Stimulated activated CD8-positive, alpha-beta memory T cell treated with anti-CD3 and anti-CD28 coated beads, Interleukin-2, amount 100 ng/mL, for 1 hour (primary cell): ENCODE measurements at places on chromosomes 2 and 18.

- no peak for DNase-seq
Measured at GRCh38 chr2:58571181-58571852, 330.2 kb upstream of the FANCL start.

DNA sequence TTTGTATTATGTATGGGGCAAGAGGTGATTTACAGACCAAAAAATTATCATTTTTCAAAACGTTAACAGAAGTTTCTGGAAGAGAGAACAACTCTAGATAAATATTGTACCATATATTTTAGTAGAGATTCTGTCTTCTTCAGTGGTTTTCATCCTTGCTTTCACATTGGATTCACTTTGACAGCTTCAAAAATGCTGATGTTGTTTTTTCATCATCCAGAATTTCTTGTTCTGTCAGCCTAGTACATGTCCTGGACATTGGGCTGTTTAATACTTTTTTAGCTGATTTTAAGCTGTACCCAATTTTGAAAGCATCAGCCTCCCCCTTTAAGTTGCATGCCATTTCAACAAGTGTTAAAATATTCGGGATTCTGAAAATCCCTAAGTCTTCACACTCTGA is 711.3 kb upstream of the LRATD1 start:
- no peak for DNase-seq

- no peak for DNase-seq
Measured at GRCh38 chr2:231535961-231536360, 5.7 kb upstream of the NMUR1 start.

- DNase-seq: no peak
Measured at GRCh38 chr18:57920036-57920435, 116.9 kb upstream of the ATP8B1 start.

- DNase-seq: no peak
Measured at GRCh38 chr2:223043164-223043941, 8.6 kb upstream of the KCNE4 start.

- DNase-seq: no peak
Measured at GRCh38 chr2:36918307-36918706, 48.0 kb downstream of the STRN start.

- DNase-seq: no peak
Measured at GRCh38 chr2:121071034-121071504, 213.9 kb downstream of the TFCP2L1 start.

- no peak for DNase-seq
Measured at GRCh38 chr2:36478999-36479398, 119.0 kb downstream of the FEZ2 start.

DNA sequence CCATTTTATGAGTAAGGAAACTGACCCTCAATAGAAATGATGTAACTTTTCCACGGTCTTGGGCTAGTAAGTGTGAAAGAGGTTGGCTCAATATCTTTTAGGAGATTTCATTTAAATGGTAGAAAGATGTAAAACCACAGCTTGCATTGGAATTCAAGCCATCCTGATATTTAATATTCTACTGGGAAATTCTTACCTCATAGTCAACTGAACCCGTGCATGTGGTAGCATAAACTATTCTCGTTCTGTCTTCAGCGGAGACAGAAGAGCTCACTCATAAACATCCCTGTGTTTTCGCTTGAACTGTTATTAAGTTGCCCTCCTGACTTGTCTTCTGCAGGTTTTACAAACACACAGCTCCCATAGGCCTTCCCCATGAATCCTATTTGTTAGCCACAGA is 8.5 kb upstream of the SPATS2L start:
- no peak for DNase-seq

- no peak for DNase-seq
Measured at GRCh38 chr2:217866457-217866856, 136.3 kb downstream of the TNS1 start.

DNA sequence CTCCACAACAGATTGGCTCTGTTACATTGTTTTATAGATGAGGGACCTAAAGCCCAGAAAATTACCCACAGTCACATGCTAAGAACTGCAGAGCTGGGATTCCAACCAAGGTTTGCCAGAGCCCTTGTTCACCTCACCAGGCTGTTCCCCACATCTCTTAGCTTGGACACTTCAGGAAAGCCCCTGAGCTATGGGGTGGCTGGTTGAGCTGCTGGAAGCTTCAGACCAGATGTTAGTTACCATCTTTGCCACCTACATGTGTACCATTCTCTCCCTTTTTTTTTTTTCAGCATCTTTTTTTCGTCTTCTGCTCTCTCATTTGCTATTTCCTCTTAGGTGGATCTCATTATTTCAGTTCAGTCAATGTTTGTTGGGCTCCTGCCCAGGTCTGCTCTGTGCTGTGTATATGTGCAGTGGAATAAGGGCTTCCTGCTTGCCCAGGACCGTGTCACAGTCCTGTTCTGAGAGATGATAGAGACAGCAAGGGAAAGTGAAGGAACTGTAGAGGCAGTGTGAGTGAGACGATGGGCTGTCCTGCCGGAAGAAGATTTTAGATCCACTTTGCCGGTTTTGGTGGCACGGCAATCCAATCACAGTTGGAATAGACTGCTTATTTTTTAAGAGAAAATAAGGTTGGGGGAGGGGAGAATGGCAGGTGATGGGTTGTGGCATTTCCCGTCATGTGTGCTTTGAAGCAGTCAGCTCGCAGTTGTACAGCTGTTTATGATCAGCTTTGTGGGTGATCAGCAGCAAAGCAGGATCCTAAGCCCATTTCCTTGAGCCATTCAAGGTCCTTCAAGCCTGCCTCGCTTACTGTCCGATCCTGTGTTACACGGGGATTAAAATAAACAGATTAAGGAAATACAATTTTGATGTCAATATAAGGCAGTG is 152.6 kb downstream of the RTN4 start:
- DNase-seq: no peak

DNA sequence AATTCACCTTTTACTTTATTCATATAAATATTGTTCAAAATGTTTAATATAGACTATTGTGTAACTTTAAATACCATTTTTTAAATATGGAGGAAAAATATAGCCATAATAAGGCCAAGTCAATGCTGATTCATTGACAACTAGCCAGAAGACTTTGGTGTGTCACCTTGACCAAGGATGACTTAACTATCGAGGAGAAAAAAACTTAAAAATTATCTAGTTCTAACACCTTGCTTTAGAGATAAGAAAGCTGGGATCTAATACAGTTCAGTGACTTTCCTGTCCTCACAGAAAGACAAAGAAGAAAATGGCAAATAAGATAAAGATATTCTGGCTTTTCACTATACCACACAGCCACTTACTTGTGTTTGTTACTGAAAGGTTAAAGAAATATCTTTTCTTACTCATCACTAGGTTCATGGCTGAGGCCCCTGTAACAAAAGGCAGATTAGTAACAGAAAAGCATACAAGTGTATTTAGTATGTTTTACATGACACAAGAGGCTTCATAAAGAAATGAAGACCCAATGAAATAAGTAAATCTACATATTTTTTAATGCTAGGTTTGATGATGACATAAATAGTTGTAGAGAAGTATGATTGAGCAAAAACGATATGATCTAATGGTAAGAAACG is 65.9 kb upstream of the LRRTM1 start:
- DNase-seq: no peak

- no peak for DNase-seq
Measured at GRCh38 chr18:72652990-72653593, 109.0 kb upstream of the CBLN2 start.

DNA sequence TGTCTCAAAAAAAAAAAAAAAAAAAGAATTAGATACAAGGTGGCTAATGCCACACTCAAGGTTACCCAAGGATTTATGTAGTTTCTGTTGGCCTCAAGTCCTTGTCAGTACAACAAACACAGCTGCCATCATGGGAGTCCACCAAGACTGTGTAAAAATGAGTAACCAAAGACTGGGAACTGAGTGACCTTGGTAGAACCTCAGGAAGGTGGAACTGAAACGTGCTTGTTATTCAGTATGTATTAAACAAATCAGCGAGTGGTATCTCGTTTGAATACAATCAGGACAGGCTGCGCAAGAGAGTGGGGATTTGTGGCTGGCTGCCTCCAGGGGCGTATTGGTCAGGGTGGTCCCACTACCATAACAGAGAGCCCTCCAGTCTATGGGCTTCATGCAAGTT is 1.6 kb upstream of the SFTPB start:
- no peak for DNase-seq

DNA sequence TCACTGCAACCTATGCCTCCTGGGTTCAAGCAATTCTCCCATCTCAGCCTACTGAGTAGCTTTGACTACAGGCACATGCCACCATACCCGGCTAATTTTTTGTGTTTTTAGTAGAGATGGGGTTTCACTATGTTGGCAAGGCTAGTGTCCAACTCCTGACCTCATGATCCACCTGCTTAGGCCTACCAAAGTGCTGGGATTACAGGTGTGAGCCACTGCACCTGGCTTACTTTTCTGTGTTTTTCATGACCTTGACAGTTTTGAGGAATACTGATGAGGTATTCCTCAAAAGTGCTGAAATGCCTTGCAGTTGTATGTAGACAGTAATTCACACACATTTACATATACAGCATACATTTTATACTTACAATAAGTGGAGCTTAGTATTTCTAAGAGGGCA is 126.1 kb downstream of the PHLPP1 start:
- DNase-seq: no peak

DNA sequence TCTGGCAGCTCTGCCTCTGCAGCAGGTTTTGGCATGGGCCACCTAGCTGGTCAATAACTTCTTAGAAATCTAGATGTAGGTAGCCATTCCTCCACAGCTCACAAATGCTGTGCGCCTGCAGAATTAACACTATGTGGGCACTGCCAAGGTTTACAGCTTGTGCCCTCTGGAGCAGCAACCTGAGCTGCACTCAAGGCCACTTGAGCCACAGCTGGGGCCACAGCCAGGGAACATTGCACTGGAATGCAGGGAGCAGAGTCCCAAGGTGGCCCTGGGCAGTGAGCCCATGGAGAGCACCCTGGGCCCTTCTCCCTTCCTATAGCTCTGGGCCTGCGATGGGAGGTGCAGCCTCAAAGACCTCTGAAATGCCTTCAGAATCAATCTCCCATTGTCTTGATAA is 365.3 kb downstream of the SATB2 start:
- no peak for DNase-seq

DNA sequence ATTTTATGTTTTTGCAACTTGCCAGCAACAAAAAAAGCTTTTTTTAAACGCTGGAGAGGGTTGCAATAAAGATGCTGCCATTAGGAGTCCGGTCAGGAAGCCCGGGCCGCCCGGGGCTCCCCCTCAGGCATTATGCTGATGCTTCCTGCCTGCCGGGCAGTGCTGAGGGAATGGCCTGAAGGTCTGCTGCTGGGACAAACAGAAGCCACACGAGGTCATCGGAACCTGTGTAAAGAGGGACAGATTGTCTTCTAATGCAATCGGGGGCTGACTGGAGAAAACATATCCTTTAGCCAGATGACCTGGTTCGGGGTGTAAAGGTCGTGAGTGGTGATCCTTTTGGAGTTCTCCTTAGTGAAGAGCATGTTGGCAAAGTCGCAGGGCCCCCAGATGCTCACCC is 2.3 kb downstream of the IMPA2 start:
- DNase-seq: no peak

GRCh38 chr2:167861574-167862193 is 385.7 kb downstream of the STK39 start:
- DNase-seq: no peak

GRCh38 chr2:239687441-239687840 is 286.6 kb upstream of the HDAC4 start:
- DNase-seq: no peak

DNA sequence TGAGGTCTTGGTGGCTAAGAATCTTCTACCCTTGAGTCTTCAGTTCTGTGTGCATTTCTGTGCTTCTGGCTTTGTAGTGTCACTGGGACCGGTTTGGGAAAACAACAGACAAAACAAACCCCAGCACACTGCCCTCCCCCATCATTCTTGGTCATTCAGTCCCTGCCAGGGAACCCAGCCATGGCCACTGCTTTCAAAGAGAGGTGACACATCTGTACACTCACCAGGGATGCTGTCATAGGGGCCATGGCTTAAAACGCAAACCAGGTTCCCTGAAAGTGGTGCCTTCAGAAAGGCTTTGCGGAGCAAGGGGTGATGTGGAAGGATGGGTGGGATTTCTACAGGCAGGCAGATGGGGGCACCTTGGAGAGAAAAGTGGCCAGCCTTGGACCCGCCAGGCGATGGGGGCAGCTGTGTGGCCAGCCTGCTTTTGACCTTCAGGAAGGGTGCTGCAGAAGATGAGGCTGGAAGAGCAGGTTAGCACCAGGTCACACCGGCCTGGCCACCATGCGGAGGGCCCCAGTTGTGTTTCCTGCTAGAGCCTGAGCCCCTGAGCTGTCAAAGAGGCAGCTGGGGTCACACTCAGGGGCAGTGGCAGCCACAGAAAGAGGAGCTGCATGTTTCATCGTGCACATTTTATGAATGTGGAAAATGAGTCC is 101.3 kb downstream of the INHBB start:
- no peak for DNase-seq

GRCh38 chr18:48032876-48033789 is 102.7 kb upstream of the SMAD2 start:
- DNase-seq: no peak

GRCh38 chr2:32450851-32451250 is 94.0 kb downstream of the BIRC6 start:
- no peak for DNase-seq

GRCh38 chr2:227377467-227378351 is 1.4 kb downstream of the TM4SF20 start:
- no peak for DNase-seq

DNA sequence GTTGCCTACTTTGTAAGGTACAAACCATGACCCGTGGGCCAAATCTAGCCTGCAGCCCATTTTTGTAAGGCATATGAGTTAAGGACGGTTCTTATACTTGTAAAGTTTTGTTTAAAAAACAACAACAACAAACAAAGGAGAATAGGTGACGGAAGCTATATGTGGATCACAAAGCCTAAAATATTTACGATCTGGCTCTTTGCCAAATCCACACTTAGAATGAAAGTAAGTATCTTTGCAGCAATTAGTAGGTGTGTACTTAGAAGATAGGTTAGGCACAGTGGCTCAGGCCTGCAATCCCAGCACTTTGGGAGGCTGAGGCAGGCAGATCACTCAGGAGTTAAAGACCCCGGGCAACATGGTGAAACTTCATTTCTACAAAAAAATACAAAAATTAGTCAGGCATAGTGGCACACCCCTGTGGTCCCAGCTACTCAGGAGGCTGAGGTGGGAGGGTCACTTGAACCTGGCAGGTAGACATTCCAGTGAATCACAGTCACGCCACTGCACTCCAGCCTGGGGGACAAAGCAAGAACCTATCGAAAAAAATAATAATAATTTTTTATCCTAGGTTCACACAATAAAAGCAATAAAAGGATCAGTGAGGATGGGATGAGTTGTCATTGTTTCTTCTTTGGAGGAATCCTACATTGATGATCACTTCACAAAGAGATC is 57.8 kb upstream of the CTAGE1 start:
- DNase-seq: no peak

DNA sequence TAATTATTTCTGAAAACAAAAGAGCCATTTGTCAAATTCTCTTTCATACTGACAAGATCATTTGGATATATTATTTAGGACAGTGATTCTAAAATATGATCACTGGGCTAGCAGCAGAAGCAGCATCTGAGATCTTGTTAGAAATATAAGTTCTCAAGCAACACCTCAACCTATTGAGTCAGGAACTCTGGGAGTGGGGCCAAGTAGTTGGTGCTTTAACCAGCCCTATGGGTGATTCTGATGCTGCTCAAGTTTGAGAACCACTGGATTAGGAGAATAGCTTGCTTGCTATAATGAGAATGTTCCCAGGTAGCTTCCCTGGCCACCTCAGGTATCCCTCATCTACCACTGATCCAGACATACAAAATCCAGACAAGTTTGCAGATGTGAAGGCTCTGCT is 466.9 kb upstream of the CELF4 start:
- no peak for DNase-seq

GRCh38 chr18:23710068-23710527 is 20.8 kb downstream of the LAMA3 start:
- DNase-seq: no peak

GRCh38 chr18:59918320-59918755 is 18.5 kb downstream of the PMAIP1 start:
- DNase-seq: no peak
